ENCODE measurements at places on chromosomes 1 and 21. TPM values are rescaled to one million over a fixed set of nuclear protein-coding genes. Genes with fewer than 3 reads are reported as not detected.

GRCh38 chr1:227869279-227869842 is 53.9 kb downstream of the PRSS38 start:
- DNase-seq: no peak

- no peak for DNase-seq
Observed at GRCh38 chr21:42618707-42619102, 34.7 kb upstream of the PDE9A start.

DNA sequence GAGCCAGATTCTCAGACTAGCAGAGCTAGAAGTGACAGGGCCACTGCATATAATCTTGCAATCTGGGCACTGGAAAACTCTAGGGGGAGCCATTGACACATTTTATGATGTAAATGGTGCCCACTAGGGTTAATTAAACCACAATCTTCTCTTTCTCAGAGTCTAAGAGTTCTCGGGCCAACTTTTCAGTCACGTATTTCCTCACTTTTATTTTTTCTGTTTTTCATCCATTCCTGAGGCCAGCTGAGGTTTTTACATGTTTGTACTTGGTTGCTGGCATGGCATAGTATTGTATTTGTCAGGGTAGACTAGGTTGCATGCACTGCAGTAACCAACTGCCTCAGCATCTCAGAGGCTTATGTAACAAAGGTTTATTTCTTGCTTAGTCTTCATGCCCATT is 138.2 kb downstream of the ZNF326 start:
- no peak for DNase-seq

DNA sequence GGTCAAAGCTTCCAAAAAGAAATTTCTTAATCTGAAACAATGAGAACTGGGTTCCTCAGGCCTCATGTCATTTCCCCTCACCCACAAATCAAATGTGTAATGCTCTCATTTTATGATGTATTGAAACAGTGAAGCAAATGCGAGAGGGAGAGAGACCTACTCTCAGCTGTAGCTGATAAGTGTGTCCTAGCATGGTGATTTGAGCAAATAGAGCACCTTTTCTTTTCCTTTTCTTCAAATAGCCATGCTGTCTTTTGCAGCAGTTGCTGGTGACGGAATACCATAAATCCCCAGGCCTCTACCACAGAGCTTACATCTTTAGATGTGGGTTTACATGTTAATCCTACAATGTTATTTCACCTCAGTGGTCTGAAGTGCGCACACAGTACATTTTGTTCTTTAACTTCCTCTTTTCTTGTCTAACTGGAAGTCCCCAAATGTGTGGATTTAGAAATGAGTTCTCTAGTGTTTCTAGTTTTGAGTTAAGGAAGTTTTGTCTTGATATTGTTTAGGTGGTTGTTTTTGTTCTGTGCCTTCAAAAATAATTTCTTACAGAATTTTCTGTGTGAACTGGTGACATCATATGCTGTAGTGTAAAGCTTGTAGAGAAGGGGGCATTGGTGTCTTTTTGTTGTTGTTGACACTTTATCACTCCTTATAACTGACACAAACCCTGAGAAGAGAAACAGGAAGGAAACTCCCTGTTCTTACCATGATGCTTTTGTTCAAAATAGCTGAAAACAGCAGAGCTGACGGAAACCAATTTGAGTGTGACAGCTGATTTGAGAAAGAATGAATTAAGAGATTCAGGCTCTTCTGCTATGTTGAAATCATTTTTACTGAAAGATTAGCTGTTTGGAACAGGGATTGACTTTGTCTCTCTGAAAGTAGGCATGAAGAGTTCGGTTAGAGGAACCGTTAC is 12.2 kb downstream of the SMAP2 start:
- no peak for DNase-seq

DNA sequence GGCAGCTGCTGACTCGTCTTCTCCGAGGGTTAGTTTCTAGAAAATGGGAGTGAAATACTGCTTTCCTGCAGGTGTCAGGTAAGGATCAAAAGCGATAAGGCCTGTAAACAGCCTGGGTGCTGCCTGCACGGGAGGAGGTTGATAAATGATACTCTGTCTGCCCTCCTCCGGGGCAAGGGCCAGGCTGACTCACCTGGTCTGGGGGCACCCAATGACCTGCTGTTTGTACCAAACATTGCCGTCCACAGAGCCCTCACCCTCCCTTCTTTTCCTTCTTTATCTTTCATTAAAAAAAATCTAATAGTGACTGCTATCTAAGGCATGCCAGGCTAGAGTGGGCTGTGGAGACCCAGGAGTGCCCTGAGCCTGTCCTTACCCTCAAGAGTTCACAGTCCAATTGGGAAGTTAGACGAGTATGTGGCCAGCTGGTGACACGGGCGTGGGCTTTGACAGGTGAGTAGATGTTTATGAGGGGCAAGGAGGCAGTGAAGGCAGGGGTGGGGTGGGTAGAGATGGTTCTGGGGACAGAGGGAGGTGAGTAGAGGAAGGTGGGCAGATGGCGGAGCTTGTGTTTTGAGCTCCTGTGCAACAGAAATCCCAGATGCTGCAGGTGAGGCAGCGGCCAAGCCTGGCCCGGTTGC is 16.2 kb downstream of the EDN2 start:
- no peak for DNase-seq

DNA sequence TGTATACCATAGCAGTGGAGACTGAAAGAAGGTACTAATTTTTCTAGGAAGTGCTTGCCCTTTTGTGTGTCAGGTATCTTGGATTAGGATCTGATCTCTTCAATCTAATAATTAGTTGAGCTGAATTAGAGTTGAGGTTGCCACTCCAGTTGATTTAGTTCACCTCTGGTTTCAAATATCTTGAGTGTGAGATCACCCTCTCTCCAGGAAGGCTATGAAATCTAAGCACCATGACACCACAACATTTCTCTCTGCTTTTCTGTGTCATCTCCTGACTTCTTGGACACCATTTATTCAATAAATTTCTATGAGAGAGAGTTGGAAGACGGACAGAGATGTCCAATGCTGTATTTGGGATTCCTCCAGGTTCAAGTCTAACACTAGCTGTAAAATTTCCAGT is 212.8 kb downstream of the DYRK1A start:
- no peak for DNase-seq

DNA sequence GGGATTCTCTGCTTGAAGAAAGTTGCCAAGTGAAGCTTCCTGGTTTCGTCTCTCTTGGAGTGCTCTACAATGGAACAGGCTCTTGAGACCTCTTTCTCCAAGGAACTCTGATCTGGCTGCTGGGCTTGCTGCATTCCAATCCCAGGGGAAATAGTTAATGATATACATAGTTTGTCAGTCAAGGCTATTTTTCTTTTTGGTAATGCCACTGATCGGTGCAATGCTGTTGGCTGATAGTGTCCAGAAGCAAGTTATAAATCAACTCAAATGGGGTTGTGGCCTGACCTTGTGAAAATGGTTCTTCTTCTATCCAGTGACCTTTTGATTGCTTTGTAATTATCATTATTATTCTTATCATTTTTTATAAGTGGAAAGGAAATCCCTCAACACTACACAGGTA is 48.4 kb upstream of the TNFSF18 start:
- no peak for DNase-seq

- no peak for DNase-seq
Observed at GRCh38 chr1:241749041-241749944, 97.2 kb downstream of the WDR64 start.

GRCh38 chr1:210496063-210496462 is 167.4 kb downstream of the HHAT start:
- DNase-seq: peak; percentile 83

DNA sequence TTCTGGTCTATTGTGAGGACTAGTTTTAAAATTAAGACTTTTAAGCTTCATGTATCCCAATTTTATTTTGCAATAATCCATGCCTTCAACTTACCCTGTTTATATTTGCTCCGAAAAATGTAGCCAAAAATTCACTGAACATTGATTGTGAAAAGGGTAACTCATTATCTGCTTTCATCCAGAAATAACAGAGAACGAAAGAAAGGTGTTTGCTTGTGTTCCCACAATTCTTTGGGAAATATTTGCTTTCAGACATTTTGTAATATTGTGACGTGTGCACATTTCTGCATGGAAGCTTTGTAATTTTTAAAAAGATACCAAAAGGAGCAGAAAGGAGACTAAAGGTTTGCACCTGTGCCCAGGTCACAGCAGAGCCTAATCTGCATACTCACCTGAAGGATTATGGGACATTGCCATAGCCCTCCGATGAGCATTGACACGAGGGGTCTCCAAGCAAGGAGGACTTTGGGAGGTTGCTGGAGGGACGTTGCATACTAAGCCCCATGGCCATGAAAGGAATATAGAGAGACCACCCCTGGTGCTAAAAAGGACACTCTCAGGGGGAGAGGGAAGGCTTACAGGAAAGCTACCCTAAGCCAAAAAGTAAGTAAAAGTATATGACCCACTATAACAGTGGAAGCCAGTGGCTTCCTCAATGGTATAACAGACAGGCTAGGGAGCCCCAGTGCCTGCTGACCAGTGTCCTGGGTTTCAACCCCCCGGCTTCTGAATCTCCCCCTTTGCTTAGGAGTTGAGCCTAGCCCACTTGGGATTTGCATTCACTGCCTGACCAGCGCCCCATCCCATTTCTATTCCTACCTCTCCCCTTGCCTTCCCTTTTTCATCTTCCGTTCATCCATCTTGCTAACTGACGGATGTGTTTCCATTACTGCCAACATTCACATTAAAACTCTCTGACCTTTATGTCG is 148.6 kb upstream of the ZC3H12A start:
- DNase-seq: no peak

DNA sequence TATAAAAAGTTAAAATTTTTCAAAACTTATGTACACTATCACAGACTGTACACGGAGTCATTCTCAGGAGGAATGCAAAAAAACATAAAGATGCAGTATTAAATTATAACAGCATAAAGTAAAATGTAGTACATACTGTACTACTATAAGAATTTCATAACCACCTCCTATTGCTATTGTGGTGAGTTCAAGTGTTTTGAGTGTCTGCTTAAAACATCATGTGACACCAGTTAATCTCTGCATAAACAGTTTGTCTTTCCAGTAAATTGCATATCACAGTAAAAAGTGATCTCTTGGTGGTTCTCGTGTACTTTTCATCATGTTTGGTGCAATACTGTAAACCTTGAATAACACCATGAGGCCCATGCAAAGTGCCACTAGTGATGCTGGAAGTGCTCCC is 45.2 kb downstream of the SDCCAG8 start:
- no peak for DNase-seq

DNA sequence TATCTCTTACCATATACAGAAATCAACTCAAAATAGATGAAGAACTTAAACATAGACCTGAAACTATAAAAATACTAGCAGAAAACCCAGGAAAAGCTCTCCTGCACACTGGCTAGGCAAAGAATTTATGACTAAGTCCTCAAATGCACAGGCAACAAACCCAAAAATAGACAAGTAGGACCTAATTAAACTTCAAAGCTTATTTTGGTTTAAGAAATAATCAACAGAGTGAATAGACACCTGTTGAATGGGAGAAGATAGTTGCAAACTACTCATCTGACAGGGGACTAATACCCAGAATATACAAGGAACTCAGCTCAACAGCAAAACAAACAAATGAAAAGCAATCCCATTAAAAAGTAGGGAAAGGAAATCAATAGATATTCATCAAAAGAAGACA is 40.7 kb downstream of the WARS2 start:
- no peak for DNase-seq

DNA sequence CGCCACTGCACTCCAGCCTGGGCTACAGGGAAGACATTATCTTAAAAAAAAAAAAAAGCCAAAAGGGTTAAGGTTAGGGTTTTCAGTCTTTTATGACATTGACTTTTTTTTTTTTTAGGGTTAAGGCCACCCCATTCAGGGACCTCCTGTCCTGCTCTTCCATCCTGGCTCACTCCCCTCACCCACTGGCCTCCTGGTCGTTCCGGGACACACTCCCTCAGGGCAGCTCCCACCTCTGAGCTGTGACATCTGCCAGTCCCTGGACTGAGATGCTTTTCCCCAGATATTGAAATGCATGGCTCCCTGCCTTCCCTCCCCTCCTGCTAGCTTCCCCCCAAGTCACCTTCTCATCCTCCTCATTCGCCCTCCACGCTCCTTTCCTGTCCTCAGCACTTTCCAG is 9.6 kb downstream of the PLEKHG5 start:
- no peak for DNase-seq

DNA sequence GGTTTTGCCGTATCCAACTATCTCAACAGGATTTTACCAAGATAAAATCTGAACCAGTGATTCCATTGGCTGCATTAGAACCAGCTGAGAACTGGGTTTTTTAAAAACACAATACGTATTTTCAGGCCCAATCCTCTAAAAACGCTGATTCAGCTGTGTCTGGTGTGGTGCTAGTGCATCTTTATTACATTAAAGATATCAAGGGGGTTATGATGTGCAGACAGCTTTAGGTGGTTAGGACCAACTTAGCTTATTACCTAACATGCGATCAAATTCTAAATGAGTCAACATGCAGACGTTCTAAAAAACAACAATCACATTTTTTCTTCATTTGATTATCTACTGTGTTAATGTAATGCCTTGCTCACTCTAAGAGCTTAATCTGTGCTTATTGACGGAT is 32.0 kb upstream of the EXO1 start:
- no peak for DNase-seq

DNA sequence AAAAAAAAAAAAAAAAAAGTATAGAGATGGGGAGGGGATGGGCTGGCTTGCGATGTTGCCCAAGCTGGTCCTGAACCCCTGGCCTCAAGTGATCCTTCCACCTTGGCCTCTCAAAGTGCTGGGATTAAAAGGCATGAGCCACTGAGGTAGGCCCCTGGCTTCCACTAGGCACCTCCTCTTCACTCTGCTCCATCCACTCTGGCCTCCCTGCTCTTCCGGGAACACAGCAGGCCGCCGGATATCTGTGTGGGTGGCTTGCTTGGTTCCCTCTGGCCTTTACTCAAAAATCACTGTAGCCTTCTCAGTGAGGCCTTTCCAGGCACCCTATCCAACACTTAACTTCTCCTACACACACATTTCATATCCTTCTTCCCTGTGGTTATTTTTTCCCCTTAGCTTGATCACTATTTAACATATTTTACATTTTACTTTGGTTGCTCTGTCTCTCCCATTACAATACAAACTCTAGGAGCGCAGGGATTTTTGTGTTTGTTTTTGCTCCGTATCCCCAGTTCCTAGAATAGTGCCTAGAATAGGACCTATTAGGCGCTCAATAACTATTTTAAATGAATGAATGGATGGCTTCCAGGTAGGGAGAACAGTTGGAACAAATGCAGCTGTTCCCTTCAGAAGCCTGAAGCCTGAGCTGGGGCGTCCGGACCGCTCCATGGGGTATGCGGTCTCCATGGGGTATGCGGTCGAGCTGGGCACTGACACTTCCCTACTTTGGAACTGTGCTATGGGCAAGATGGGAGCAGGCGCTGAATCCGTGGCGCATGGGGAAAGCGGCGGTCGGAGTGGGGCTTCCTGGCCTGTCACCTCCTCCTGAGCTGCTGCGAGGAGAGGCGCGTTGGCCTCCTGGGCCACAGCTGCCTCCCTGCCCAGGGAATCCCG is 46.7 kb downstream of the H3-3A start:
- peak; percentile 77 for DNase-seq

DNA sequence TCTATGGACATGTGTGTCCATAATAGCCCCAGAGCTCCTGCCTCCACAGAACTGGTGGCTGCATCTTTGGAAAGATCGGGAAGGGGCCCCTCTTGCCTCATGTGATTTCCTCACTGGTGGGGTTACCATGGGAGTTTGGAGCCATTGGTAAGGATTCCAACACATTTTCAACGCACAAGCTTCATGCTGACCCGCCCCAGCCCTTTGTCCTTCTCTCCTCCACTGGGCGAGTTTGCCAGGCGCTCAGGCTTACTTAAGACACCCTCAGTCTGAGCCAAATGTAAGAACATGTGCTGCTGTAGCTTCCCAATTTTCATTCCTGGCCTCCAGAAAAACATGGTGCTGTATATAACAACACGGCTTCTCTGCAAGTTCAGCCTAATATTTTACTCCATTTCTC is 72.4 kb downstream of the ATP5PO start:
- peak; percentile 81 for DNase-seq

The FGGY gene
- total RNA-seq: 20.5 TPM

The DNAJC11 gene
- total RNA-seq: 50.5 TPM

The TBX15 gene
- 4.4 TPM for total RNA-seq

The C1orf94 gene
- not detected for total RNA-seq

The OR2AK2 gene
- total RNA-seq: not detected
